ENCODE measurements at places on chromosomes 5 and 9. TPM values are rescaled to one million over a fixed set of nuclear protein-coding genes. Genes with fewer than 3 reads are reported as not detected.

Gene MARCOL
- not detected for total RNA-seq

Gene SHISAL2B
- not detected for total RNA-seq

Gene GABRP
- total RNA-seq, result 1.1 TPM

Gene INSL4
- not detected for total RNA-seq

Gene TAF1L
- under 0.01 TPM for total RNA-seq

Gene SLC6A18
- total RNA-seq, result not detected

Gene FOXI1
- not detected for total RNA-seq

Gene SHOC1
- 0.14 TPM for total RNA-seq

Gene TMEM174
- total RNA-seq, result not detected

Gene CTXN3
- total RNA-seq, result not detected

Gene ADAMTS12
- total RNA-seq, result 135 TPM

Gene SPACA9
- total RNA-seq, result 2.0 TPM

Gene C6
- total RNA-seq, result not detected

Gene PTGDS
- total RNA-seq, result 4.2 TPM

Gene FGF1
- total RNA-seq, result 0.44 TPM

Gene LCN9
- not detected for total RNA-seq

Gene PCDHGB4
- 28.2 TPM for total RNA-seq

Gene TIFAB
- not detected for total RNA-seq

Gene DOCK2
- total RNA-seq, result 3.5 TPM

Gene LPAR1
- 145 TPM for total RNA-seq

Gene RAB14
- total RNA-seq, result 33.6 TPM

Gene NIPAL4
- total RNA-seq, result 0.57 TPM

Gene PCDHGB3
- 2.6 TPM for total RNA-seq

Gene KLHL3
- 2.8 TPM for total RNA-seq

Gene STPG3
- total RNA-seq, result not detected

Gene PDZD2
- 0.44 TPM for total RNA-seq

Gene PCSK5
- total RNA-seq, result 1.8 TPM

Gene ADAMTS6
- total RNA-seq, result 141 TPM

Gene IL13
- not detected for total RNA-seq

Gene STXBP1
- total RNA-seq, result 44.4 TPM

Gene EIF4E1B
- not detected for total RNA-seq

Gene DRD1
- total RNA-seq, result 0.44 TPM

Gene OR13D1
- total RNA-seq, result not detected

Gene RLN2
- total RNA-seq, result not detected

Gene LHX6
- under 0.01 TPM for total RNA-seq

Gene SPRY4
- 125 TPM for total RNA-seq

Gene PCDHGA11
- 12.7 TPM for total RNA-seq

Gene LIFR
- 105 TPM for total RNA-seq

Gene CA9
- total RNA-seq, result not detected

Gene CCDC187
- total RNA-seq, result not detected

Gene ORM2
- total RNA-seq, result not detected

Gene KIF24
- 0.66 TPM for total RNA-seq

Gene RALGPS1
- total RNA-seq, result 0.88 TPM

Gene FAM221B
- not detected for total RNA-seq

Gene WWC1
- total RNA-seq, result 4.7 TPM

Gene TMEM215
- total RNA-seq, result not detected

Gene LRRC19
- total RNA-seq, result not detected

Gene ROR2
- 43.3 TPM for total RNA-seq

Gene ENTR1
- 37.9 TPM for total RNA-seq

Gene ADCY2
- not detected for total RNA-seq

Gene OGN
- not detected for total RNA-seq

Gene LVRN
- 1.4 TPM for total RNA-seq

Gene ENTPD2
- not detected for total RNA-seq

Gene TYRP1
- 13.8 TPM for total RNA-seq

Gene GPR151
- not detected for total RNA-seq
